GM04503 (cell line): ENCODE measurements at places on chromosomes 6 and 20.

DNA sequence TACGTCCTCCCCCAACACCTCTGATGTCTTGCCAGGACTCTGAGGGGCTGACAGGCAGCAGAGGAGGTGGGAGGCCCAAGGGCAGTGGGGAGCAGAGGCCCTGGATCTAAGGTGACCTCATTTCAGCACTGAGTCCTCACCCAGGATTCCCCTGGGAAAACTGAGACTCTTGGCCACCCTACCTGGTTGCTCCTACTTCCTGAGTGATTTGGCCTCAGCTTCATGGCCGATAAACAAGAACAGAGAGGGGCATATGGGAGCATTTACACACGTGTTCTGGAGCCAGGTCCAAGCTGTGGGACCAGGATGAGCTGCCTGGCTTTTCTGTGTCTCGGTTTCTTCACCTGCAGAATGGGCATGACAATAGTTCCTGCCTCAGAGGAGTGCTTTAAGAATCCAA lies 133.8 kb downstream of the ANKRD60 start:
- DNase-seq: no peak

DNA sequence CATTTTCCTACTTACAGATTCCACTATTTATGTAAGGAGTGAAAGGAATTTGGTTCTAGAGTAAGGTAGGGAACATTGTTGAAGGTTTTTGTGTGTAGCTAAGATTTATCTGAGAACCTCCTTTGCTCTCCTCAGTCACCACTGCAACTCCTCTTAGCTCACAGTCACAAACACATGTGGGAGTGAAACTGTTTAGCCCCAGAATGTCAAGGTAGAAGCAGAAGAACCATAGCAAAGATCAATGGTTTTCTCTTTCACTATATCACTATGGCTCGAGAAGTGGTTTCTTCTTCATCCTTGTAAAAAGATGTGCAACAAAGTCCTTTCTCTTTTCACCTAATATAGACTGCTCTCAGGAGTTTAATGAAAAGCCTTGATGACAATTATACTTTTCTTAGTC lies 6.5 kb upstream of the DEFB112 start:
- no peak for DNase-seq

GRCh38 chr6:135866445-135867123 lies 15.1 kb downstream of the PDE7B start:
- no peak for DNase-seq

- no peak for DNase-seq
These were observed 51.9 kb upstream of the GLP1R start for GRCh38 chr6:38996676-38997075.

DNA sequence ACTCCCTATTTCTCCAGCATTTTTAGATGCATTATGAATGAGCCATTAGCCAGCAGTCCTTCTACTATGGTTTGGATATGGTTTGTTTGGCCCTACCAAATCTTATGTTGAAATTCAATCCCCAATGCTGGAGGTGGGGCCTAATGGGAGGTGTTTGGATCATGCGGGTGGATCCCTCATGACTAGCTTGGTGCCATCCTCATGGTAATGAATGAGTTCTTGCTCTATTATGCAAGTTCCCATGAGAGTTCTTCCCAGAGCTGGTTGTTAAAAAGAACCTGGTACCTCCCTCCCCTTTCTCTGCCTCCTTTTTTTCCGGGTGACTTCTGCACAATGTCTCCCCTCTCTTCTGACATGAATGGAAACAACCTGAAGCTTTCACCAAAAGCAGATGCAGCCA lies 6.2 kb upstream of the CGA start:
- DNase-seq: no peak

- DNase-seq: no peak
These were observed 2.9 kb downstream of the BIRC7 start for GRCh38 chr20:63238514-63239125.

- no peak for DNase-seq
These were observed 71.5 kb downstream of the SASH1 start for GRCh38 chr6:148414092-148414489.

GRCh38 chr6:83221889-83222479 lies 28.8 kb downstream of the RWDD2A start:
- peak; percentile 10 for DNase-seq

DNA sequence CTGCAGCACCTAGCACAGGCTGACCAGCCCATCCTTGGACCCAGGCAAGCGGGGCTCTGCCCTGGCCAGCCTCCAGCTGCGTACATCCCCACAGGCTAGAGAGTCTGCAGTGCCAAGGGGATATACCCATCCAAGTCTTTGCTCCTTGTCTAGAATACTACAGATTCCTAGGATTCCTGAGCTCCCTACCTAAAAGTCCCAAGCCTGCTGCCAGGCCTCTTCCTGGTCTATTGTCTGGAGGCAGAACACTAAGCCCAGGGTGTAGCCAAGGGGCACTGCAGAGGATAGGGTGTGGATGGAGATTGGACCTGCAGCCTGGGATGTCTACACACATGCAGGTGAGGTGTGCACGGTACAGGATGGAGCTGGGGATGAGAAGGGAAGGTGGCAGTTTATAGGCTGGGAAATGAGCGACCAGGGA lies 90.0 kb upstream of the SIRPA start:
- no peak for DNase-seq

DNA sequence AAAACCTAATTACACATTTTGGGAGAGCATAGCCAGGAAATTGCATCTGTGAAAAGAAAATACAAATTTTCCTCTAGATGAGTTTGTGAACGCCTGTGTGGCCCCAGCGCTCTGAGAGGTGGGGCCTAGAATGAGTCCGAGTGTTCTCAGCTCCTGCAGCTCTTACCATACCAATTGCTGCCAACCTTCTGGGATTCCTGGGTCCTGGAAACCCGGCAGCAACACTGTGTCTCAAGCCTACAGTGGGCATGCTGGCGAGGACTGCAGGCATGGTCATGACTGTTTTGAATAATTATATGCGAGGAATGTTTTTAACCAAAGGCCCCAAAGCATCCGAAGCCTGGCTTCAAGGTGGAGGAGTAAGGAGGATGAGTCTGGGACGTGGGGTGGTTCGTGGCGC lies 90.4 kb downstream of the SERAC1 start:
- DNase-seq: no peak

- DNase-seq: no peak
These were observed 8.9 kb downstream of the KCNK15 start for GRCh38 chr20:44754554-44754953.

GRCh38 chr20:14260367-14260766 lies 77.0 kb downstream of the FLRT3 start:
- DNase-seq: no peak

DNA sequence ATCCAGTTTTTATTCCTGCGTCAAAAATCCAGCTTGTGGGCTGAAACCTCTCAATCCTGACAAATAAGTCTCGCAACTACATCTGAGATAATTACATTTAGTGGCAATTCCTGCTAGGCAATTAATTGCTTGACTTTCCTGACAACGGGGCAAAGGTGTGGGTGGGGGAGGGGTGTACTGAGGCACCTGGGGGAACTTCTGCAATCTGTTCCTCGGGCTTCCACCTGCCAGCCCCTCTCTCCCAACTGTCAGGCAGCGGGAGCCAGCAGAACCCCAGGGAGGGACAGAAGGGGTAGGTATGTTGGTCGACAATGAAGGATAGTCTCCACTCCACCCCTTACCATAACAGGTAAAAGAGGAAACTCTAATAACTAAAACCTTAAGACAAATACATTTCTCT lies 6.8 kb downstream of the C6orf52 start:
- DNase-seq: no peak

DNA sequence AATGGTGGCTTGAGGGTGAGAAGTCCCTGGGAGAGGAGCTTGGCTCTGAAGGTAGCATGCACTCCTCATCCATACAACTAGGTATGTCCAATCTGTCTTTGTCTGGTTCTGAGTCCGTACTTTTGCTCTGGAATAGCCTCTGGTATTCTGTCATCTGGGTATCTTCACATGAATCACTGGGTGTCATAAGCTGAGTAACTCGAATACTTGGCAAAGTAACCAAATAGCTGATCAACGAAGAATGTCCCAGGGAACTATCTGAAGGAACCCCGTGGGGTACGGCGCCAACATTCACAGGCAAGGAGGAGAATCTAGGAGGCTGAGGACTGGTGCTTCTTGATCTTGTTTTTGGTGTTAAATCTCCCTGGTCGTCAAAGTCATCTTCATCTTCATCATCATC lies 184.8 kb downstream of the HIVEP2 start:
- DNase-seq: peak; percentile 72
